ENCODE measurements at places on chromosomes 3 and 15.

DNA sequence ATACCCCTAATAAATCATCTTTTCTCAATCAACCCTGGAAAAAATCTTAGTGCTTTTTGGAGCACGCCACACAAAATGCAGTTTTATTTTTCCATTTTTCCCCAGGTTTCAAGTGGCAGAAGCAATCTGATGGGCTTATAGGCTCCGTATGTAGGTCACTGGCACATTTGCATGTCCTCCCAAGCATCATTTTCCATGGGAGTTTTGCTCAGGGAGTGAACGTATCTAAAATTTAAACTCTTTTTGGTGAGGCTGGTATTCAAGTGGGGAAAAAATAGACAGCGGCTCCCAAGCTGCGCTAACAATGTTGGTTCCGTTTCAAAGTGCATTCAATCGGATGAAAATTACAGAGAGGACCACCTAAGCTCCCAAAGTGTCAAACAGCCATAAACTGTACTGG is 233.4 kb downstream of the MEX3B start:
- no peak for DNase-seq

DNA sequence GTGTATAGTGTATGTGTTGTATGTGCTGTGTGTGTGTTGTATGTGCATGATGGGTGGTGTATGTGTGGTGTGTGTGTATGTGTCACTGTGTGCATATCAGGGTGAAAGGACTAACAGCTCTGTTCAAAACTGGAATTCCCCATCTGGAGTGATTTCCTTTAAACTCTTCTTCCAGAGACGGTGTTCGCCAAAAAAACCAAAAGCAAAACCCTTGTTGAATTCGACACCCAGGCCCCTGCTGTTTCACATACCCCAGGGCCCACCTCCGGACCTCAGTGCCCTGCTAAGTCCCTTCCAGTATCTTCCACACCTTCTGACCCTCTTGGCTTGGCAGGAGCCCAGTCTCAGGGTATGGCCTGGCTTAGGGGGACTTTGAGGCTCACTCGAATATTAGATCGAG is 44.9 kb upstream of the SEC13 start:
- DNase-seq = no peak

DNA sequence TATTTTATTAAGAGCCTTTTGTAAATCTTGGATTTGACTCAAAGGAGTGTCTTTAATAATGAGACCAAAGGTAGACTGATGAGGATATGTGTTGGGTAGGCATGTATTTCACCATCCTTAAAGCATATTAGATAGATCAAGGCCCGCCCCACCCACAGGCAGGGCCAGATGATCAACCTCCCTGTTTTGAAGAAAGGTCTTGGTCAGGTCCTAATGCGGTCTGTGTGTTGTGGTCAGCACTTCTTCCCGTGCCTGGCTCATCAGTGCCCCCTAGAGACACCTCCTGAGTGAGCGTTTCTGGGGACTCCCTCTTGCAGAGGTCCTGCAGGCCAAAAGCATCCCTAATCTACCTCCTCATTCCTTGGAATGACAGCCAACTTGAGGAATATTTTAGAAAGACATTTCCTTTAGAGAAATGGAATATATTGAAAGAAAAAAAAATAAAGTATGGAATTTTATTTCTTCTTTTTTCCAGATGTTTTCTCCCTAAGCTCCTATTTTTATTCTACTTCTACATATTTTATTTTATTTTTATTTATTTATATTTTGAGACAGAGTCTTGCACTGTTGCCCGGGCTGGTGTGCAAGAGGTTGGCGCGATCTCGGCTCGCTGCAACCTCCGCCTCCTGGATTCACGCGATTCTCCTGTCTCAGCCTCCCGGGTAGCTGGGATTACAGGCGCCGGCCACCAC is 6.0 kb downstream of the TM4SF4 start:
- peak; percentile 83 for DNase-seq

GRCh38 chr3:175342196-175342595 is 483.1 kb downstream of the NAALADL2 start:
- no peak for DNase-seq

DNA sequence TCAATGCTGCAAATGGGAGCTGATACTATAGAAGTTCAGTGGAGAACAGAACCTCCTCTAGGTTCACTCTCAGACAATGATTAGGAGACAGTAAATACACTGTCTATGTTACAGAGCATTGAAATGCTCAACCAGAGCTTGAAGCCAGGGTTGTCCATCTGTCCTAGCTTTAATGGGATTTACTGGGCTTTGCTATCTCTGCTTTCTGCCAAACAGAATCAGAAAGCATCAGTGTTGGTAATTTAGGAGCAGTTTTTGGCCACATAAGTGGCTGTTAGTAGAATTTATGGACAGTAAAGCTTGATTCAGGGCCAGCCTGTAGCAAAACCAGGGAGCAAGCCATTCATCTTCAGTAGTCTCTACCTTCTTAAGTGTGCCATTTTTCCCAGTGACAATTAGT is 396.3 kb downstream of the LSAMP start:
- DNase-seq = no peak

DNA sequence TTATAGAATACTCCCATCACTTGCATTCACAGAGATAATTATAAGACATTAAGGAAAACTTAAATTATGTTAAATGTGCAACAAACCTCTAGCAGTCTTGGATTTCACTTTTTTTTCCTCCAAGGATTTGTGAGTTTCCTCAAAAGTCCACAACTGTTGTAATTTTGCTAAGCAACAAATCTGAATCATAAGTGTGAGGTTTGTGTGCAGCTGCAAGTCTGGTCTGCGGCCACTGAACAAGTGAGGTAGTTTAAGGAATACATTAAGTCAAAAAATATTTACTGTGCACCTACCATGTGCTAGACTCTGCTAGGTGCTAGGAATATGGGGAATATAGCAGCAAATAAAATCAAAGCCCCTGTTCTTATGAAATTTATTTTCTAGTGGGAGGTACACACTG is 70.2 kb downstream of the LRRC28 start:
- no peak for DNase-seq

DNA sequence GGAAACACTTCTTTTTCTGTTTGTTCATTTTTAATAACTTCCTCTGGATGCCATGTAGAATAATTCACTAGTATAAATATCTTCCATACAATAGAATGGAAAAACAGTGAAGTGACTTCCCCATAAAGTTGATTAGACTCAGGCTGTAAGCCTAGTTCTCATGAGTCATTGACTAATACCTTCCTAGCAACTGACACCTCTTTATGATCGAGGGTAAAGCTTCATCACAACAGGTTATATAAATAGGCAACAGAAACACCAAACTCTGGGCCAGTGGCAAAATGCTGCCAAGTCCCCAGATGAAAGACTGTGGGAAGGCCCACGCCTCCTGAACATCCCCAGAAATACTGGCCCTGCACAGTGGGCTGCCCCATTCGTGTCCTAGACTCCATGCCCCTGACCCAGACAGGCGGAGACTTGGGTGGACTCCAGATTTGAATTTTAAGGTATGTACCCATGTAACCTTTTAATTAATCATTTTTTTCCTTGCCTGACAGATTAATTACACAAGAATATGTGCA is 71.3 kb upstream of the TBC1D23 start:
- no peak for DNase-seq

DNA sequence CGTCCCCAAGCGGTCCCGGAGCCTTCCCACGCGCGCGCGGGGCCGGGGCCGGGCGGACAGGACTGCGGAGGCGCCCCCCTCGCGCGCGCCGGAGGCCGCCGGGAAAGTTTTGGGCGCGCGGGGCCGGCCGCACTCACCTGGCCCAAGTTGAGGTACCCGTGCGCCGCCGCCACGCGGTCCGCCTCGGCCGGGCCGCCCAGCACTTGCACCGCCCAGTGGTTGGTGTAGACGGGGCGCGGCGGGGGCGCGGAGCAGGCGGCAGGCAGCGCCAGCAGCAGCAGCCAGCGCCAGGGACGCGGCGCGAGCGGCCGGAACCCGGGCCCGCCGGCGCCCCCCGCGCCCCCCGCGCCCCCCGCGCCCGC is 289 bp downstream of the PCSK6 start:
- DNase-seq = peak; percentile 74

- DNase-seq = no peak
Measured at GRCh38 chr15:78112551-78112950, 18.7 kb downstream of the CIB2 start.

DNA sequence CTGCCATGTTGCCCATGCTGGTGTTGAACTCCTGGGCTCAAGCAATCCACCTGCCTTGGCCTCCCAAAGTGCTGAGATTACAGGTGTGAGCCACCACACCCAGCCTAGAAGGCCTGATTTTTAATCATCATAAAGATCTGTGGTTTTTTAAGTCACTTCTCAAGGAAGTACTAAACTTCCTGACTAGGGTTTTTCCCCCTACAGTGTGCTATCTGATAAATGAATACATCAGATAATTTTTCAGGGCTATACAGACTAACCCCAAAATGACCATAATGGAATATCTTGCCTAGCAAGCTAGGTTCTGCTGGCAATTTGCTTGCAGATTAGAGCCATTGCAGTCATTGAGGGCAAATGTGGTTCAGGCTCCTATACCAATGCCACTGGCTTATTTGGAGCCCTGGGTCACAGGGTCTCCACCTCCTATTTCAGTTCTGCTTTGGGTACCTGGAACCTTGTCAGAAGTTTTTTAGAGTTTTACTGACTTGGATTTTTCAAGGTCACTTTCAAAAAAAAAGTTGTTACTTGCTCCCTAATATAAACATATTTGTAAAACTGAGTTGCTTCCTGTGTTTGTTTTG is 80.8 kb downstream of the SLC49A4 start:
- no peak for DNase-seq

- DNase-seq = no peak
Measured at GRCh38 chr15:76168237-76168984, 108.6 kb downstream of the TMEM266 start.

- DNase-seq = no peak
Measured at GRCh38 chr15:67050062-67050461, 15.3 kb upstream of the SMAD3 start.

GRCh38 chr3:141076797-141077571 is 25.8 kb downstream of the SPSB4 start:
- peak; percentile 56 for DNase-seq

- DNase-seq = peak; percentile 77
Measured at GRCh38 chr15:55289746-55290527, at the start of gene RAB27A. TSS of gene RAB27A (minus strand) at chr15:55289813. CDS start at chr15:55234934, 54,879 bp downstream.

DNA sequence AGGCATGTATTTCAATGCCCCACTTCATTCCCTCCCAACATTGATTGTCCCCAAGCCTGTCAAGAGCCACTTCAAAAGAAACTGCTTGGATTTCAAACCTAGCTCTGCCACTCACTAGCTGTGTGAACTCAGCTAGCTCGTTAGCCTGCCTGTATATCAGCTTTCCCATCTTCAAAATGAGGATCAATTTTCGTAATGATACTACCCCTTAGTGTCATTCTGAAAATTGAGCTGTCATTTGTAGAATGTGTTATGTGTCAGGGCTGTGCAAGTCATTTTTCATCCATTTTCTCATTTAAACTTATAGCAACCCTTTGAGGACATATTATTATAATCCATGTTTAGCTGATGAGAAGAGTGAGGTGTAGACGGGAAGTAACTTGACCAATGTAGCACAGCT is 88.6 kb downstream of the TRIM42 start:
- DNase-seq = no peak

- no peak for DNase-seq
Measured at GRCh38 chr3:195115600-195116406, 155.2 kb downstream of the XXYLT1 start.

DNA sequence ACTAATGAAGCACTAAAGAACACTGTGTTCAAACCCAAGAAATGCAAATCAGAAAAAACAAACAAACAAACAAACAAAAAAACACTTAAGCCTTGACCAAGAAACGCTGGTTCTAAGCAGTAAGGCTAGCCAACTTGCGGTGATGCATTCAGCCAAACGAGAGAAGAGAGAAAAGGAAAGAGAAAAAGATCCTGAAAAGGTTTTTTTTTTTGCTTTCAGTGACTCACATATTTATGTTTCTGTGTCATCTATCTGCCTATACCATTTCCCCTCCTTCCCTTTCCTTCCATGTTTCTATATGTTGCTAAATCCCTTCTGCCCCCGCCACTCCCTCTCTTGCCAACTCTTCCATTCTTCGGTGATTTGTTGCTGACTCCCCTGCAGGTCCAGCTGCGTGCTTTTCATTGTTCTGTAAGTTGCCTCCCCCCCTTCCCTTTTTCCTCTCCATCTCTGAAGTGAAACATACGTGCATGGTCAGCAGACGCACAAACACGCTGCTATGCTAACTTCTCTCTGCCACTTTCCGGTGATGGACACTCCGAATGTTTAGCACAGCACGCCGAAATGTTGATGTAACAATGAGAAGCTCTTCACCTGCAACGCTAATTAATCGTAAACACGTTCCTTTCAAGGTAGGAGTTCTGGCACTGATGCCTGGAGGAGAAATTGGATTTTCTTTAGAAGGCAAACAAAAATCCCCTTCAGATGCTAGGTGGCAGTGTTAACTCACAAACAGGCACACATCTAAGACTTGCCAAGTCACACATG is 154.4 kb downstream of the TUSC7 start:
- DNase-seq = peak; percentile 11

GRCh38 chr3:68468695-68469375 is 463.5 kb downstream of the TAFA4 start:
- no peak for DNase-seq

DNA sequence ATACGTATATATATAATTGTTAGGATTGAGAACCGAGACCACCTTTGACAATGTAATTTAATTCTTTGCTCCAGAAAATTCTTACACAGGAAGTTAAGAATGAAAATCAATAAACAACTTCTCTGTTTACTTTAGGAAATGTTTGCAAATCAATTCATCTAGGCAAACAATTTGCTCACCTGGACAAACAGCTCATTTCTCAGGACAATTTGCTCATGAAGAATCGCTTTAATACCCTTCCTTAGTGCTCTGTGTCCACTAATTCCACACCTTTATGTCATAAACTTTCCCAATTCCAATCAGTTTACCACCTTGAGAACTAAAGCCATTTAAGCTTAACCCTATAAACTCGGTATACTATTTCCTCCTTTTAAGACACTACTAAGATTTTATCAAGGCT is 292.2 kb downstream of the BCHE start:
- no peak for DNase-seq

- DNase-seq = no peak
Measured at GRCh38 chr3:197339841-197340520, 41.6 kb upstream of the DLG1 start.

DNA sequence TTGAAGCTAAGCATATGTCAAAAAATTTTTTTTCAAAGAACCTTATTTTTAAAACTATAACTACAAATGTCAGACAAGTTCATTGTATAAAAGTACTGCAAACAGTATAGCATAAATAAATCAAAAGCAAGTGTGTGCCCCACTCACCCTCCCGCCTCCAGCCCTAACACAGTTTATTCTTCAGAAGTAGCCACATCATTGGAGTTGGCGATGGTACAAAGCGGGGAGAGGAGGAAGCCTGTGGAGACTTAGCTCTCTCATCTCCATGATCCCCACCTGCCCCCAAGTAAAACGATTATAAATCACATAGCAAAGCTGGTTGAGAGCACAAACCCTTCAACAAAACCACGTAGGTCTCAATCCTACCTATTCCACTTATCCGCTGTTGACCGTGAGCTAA is 33.6 kb downstream of the FOXP1 start:
- no peak for DNase-seq

- no peak for DNase-seq
Measured at GRCh38 chr15:61653110-61653509, 407.1 kb downstream of the VPS13C start.

Measured in BE2C (cell line).